Stimulated activated CD8-positive, alpha-beta memory T cell treated with anti-CD3 and anti-CD28 coated beads, Interleukin-4, amount 100 ng/mL, for 24 hours (primary cell): ENCODE measurements at places on chromosomes 12 and 14.

DNA sequence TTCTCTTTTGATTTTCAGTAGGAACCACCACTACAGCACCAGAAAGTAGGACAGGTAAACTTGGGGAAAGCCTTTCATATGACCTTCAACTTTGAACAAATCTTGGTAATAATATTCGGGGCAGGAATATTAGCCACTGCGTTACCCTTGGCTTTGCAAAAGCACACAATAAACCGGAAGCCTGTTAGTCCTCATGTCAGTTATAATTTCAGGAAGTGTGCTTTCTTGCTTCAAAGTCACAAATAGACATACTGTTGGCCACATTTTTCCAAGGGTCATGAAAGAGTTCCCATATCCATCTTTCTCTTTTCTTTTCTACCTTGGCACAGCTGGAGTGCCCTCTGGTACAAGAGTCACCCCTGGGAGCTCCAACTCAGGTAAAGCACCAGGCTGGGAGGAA, 167.2 kb upstream of the CNTN1 start:
- DNase-seq = no peak

DNA sequence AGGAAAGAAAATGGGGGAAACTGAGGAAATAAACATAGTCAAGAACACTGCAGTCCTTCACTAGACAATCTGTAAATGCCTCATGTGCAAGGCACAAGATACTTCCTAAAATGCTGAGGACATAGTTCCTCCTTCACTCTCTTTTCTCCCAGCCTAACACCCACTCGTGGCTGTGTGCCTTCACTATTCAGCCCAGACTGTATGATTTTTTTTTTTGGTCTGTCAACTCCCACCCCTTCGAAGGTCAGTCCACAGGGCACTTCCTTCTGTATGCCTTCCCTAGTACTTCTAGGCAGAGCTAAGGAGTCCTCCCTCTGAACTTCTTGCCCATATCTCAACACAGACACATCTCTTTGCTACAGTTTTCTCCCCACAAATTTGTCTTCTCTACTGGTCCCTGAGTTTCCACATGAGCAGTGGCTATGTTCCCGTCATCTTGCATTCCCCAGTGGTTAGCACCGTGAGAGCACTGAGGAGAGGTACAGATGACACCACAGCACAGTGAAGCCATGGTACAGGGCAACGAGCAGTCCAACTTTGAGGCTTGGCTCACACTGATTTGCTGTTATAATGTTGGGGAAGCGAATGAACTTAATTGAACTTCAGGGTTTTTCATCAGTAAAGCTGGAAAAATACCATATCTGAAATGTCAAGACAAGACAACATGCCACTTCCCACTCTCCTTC, 24.1 kb upstream of the SYCP3 start:
- no peak for DNase-seq

DNA sequence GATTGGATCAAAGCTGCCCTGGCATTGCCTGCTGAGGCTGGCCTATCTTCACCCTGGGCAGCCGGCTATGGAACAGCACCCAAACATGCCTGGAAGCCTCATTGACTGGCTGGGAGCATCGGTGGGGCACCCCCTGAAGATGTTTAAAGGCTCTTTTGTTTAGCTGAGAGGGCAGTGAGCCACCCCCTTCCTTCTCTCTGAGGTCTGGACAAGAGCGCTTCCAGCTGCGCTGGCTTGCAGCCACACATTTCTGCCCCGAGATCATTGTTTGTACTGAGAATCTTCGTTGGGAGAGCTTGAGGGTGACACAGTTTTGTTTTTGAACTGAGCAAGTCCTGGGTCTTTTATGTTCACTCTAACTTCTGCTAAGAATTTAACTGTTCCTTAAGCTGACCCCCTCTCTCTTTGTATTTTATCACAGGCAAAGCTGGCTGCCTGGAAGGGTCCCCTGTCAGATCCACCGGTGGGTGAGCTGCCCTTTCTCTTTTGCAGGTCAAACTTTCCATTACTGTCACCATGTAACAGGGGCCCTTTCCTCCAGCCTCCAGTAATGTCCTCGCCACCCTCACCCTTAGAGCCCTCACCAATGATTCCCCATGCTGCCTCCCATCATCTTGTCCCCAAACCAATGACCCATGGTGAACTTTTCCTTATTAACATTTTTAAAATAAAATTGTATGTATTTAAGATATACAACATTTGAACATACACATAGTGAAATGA, 212.2 kb downstream of the KIF26A start:
- no peak for DNase-seq

DNA sequence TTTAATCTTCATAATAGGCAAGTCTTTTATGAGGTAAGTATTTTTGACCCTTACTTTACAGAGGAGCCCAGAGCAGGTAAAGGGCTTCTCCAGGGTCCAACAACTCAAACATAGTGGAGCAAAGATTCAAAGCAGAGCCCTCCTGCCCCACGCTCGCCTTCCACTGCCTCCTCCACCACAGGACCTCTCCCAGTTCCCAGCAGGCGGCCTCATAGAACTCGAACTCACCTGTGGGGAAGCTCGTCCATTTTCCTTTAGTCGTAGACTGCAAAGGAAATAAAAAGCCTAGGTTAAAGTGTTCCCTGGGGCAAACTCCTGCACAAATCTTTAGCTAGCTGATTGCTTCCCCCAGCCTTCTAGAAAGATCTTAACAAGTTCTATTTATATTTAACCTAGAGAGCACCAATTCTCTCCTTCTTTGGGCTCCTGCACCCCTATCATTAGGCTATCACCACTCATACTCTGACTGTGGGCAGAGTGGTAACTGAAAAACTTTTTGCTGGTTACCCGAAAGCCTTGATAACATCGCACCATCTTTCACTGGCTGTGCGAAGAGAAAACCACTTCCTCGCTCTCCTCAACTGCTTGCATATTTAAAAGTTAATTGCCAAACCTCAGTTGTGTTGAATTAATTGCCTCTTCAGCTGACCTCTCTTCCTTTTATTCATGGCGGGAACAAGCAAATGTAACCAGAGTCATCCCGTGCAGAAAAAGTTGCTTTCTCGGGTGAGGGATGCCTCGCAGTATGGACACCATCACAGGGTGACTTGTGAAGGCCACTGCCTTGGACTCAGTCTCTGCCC, 299.6 kb downstream of the DPF3 start:
- peak; percentile 19 for DNase-seq

GRCh38 chr12:111359231-111359913, 9.5 kb downstream of the PHETA1 start:
- peak; percentile 24 for DNase-seq

DNA sequence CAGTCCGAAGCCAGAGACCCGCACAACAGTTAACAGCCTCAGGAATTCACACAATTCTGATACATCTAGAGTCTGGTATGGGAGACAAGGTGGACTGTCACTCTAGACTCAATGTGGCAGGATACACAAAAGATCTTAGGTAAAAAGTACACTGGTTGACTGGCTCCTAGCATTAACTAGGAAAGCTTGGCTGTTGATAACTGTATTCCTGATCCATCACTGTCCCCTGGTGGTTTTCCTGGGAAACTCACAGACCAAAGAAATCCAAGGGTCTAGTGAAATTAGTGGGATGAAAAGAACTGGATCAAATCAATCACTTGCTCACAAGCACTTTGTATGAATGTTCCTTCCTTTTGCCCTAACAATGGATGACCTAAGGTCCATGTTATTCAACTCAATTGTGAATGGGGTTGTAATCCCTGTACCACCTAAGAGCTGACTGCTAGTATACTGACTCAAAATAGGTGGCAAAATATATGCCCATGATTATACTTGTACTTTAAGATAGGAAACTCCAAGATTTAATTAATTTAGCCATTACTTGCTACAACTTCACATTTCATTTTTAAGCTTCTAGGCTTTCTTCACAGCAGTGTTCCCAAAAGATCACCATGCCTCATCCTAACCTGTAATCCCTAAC, 14.0 kb downstream of the NPC2 start:
- no peak for DNase-seq

DNA sequence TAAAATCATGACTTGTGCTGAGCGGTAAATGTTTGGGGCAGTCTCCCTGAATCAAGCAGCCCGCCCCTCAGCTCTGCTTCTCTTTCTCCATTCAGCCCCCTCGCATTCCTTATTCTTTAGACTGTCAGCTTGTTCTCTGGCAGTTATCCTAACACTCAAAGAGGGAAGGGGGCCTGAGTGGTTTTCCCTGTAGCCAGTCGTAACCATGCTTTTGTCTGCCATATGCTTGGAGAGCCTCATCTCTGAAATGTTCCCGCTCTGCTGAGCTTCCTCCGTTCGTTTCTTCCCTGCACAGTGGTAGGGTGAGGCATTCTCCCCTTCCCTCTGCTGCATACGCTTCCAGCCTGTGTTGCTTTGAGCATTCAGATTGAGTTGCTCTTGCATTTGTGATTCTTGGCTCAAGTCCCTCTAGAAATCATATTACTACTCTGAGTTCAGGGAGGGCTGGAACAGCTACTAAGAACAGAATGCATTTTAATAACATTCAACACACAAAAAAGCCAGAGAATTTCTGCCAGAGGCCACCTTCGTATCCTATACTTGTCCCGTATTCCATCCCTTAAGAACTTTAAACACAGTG, 119.7 kb downstream of the FBXL14 start:
- no peak for DNase-seq

DNA sequence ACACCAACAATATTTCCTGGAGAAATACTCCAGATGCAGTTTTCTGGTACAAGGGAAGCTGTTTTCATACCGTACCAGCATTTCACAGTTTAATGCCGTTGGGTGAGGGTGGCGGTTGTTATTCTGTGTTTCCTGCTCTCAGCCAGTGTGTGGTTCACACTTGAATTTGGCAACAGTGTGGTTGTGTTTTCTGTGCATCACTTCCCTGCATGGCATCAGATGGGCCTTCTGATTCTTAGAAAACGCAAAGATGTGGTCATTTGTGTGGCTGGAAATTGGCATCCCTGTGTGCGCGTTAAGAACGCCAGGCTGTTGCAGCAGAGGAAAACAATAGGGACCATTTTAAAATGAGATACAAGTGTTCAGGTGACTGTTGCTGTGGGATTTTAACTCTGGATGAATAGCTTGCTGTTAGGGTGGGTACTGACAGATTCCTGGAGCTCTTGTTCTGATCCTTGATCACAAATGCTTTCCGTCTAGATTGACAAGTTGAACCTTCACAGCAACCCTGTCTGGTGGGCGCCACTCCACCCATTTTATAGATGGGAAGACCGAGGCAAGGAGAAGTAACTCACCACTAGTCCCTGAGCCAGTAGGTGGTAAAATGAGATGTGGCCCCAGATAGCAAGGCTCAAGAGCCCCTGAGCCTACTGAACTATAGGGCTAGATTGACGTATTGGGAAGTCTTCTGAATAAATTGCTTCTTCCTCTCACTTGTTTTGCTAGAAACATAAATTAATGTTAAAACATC, 231.2 kb downstream of the CHST11 start:
- peak; percentile 30 for DNase-seq

- DNase-seq = no peak
Observed at GRCh38 chr14:56718312-56718711, 92.0 kb downstream of the OTX2 start.

- DNase-seq = no peak
Observed at GRCh38 chr12:113420996-113421595, 1.1 kb upstream of the SDSL start.

DNA sequence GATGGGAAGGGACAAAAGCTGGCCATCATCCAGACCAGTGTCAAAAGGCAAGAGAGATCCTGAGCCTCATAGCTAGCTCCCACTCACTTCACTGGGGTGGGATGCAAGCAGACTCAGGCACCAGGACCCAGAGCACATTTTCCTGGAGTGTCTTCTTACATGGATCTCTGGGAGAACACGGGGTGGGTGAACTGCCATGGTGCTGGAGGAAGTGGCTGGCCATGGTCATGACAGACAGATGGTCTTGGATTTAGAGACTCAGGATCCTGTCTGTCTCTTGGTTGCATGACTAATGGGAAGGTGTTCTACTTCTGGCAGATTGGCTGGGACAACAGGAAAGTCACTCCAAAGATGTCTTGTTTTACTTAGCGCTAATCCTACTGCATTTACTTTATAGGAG, 311.5 kb downstream of the ATP23 start:
- no peak for DNase-seq

- no peak for DNase-seq
Observed at GRCh38 chr14:74085047-74085637, 386 bp downstream of the LIN52 start.

- DNase-seq = peak; percentile 79
Observed at GRCh38 chr14:95515596-95516552, 576 bp downstream of the SYNE3 start.

DNA sequence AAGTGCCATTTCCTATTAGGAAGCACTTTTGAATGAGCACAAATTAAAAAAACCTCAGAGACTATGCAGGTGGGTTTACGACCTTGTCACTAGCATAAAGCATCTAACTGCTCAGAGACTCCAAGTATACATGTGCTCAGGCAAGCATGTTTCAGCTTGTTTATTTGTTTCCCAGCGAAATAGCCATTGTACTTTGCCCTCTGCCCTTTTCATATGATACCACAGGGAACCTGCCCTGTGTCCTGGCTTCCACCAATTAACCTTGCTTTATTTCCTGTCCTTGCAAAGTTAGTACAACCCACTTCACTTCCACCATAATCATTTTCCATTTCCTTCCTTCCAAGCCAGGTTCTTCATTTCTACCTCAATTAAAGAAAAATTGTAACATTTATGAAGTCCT, 194.9 kb downstream of the DUSP6 start:
- DNase-seq = no peak

- DNase-seq = no peak
Observed at GRCh38 chr12:90037740-90038139, 329.1 kb upstream of the ATP2B1 start.

- no peak for DNase-seq
Observed at GRCh38 chr12:5830111-5830510, 114.9 kb downstream of the ANO2 start.

GRCh38 chr12:121034616-121035305, 4.3 kb downstream of the OASL start:
- no peak for DNase-seq

DNA sequence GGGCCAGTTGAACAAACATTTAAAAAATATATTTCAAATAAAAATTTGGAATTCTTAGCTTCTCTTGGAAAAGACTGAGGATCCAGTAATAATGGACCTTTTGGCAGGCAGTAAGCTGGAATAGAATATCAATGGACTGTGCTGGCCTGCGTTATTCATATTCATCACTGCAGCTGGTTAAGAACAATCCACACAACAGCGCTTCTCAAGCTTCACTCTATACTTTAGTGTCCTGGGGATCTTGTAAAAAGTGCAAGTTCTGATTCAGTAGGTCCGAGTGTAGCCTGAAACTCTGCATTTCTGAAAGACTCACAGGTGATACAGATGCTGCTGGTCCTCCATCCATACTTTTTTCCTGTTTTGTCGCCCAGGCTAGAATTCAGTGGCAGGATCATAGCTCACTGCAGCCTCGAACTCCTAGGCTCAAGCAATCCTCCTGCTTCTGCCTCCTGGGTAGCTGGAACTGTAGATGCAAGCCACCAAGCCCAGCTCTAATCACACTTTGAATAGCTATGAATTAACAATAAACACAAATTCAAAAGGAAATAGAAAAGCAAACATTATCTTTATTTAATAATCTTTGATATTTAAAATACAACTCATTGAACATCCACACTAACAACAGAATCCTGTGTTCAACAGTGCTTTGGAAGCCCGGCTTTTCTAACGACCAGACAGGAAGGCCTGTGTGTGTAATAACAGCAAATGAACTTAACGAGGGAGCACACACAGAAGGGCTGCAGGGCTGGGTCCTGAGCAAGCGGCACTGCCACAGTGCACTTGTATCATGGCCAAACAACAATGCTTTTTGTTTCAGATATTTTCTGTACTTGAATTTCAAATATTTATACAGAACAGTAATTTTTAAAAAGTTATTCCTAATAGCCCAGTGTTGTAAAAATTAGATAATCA, 18.4 kb upstream of the TRIP11 start:
- no peak for DNase-seq

GRCh38 chr12:109098183-109098604, 797 bp downstream of the UNG start:
- DNase-seq = no peak

GRCh38 chr14:54621686-54622085, 54.8 kb downstream of the SAMD4A start:
- no peak for DNase-seq
